Activated naive CD8-positive, alpha-beta T cell treated with anti-CD3 and anti-CD28 coated beads for 36 hours (primary cell): ENCODE measurements at places on chromosomes 7 and 10.
A peak's percentile ranks its signal among the peaks of the same experiment; 100 is the strongest.

GRCh38 chr10:101007915-101008822 lies 8.6 kb downstream of the LZTS2 start:
- no peak for DNase-seq

- no peak for DNase-seq
These were observed 66.5 kb upstream of the INPP5A start for GRCh38 chr10:132471125-132471451.

DNA sequence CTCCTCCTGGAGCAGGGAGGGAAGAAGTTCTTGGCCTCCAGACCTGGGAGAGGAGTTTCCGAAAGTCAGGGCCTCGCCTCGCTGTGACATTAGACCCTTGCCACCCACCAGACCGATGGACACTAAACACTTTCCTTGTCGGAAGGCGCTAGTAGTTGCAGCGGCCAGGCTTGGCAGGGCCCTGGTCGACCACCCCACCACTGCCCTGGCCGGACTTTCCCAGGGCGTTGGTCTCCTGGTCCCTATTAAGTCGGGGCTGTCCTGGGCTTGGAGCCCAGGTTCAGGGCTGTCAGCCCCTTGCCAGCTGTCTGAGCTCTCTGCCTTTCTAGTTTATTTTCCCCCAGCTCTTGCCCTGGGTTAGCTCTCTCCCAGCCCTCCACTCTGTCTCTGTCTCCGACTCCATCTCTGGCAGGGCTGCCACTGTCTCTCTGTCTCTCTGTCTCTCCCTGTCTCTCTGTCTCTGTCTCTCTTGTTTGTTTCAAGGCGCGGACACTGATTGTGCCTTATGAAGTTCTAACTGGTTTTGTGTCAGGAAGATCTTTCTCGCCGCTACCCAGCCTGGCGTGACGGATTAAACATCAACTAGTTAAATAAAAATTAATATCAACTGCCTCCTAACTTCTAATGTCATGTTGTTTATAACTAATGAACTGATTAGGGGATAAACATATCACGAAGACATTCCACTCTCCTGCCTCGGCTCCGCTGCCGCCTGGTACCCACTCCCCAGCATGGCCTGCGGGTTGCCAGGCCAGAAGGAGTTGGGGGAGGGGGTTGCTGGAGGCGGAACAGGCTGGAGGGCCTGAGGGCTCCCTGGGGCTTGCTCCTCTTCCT lies 13.8 kb upstream of the PAX2 start:
- no peak for DNase-seq

DNA sequence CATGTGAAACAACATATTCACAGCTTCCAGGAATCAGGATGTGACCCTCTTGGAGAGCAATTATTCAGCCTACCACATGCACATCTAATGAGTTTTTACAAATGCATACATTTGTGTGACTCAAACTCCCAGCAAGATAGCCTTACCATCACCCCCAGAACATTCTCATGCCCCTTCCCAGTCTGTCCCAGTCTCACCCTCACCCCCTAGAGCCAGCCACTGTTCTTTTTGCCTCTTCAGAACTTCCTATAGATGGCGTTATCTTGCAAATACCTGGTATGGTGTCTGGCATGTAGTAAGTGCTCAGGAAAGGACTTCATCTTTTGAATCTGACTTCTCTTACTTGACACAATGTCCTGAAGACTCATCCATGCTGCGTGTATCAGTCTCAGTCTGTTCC lies 23.9 kb upstream of the AOC1 start:
- no peak for DNase-seq

GRCh38 chr7:135341049-135341448 lies 107.4 kb downstream of the STRA8 start:
- DNase-seq = no peak

DNA sequence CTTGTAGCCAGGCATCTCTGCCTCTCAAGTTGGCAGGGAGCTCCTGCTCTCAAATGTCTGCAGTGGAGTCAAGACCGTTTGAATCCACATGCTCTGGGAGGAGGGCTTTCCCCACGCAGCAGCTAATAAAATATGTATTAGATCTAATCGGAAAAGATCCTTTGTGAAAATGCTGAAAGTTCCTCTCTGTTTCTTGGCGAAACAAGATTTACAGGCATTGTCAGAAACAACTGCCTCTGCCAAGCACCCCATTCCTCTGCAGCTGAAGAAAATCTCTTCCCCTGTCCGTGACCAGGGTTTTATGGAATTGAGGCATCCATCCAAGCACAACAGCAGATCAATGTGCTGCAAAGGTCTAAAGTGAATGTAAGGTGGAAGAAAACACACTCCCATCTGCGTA lies 165.8 kb downstream of the TCERG1L start:
- no peak for DNase-seq

GRCh38 chr7:7237978-7238267 lies 55.6 kb downstream of the C1GALT1 start:
- DNase-seq = no peak

GRCh38 chr7:95470452-95470851 lies 15.3 kb upstream of the ASB4 start:
- DNase-seq = peak; percentile 14

DNA sequence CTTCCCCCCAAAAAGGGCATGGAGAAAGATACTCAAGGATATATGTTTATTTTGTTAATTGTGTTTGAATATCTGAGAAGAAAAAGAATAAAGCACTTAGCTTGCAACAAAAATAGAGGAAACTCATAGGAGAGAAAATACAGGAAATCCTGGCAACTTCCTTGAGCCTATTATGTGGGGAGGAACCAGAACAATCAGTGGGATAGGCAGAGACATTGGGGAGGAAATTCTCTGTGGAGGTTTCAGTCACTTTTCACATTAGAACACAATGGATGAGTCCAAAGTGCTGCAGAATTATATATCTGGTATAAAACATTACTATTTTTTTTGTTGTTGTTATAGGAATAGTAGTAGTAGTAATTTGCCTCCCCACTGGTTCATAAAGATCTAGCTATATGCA lies 240.1 kb downstream of the THSD7A start:
- DNase-seq = no peak
